Activated naive CD8-positive, alpha-beta T cell treated with anti-CD3 and anti-CD28 coated beads for 36 hours (primary cell): ENCODE measurements at places on chromosomes 2 and 18.

- DNase-seq = no peak
Observed at GRCh38 chr2:222264791-222265320, 33.9 kb downstream of the PAX3 start.

GRCh38 chr2:229832510-229832898, 89.3 kb downstream of the TRIP12 start:
- DNase-seq = no peak

DNA sequence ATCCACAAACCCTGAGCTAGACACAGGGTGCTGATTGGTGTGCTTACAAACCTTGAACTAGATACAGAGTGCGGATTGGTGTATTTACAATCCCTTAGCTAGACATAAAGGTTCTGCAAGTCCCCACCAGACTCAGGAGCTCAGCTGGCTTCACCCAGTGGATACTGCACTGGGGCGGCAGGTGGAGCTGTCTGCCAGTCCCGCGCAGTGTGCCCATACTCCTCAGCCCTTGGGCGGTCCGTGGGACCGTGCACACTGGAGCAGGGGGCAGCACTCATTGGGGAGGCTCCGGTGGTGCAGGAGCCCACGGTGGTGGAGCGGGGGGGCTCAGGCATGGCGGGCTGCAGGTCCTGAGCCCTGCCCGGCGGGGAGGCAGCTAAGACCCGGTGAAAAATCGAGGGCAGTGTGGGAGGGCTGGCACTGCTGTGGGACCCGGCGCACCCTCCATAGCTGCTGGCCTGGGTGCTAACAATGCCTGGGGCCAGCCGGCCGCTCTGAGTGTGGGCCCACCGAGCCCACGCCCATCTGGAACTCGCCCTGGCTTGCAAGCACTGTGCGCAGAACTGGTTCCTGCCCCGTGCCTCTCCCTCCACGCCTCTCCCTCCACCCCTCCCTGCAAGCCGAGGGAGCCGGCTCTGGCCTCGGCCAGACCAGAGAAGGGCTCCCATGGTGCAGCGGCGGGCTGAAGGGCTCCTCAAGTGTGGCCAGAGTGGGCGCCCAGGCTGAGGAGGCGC, 75.6 kb downstream of the MOB4 start:
- no peak for DNase-seq

- no peak for DNase-seq
Observed at GRCh38 chr2:236662231-236663185, 92.9 kb downstream of the ACKR3 start.

DNA sequence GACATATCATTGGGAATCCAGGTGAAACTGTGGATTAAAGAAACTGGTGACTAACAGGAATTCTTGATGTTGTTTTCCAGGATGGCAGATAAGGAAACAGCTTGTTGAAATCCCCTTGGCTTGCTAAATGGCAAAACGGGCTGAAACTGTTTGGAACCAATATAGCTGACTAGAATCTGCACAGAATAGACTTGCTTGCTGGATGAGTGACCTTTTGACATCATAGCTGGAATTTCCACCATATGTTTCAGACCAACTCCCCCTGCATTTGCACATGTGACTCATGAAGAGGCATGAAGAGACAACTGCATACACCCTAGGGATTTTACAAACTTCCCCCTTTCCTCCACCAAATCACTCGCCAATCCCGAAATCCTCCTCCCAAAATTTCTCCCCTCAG, 87.7 kb upstream of the LYPD1 start:
- no peak for DNase-seq

GRCh38 chr2:200616656-200617055, 30.8 kb downstream of the AOX1 start:
- no peak for DNase-seq

GRCh38 chr2:177252808-177253531, 11.6 kb downstream of the NFE2L2 start:
- DNase-seq = no peak

DNA sequence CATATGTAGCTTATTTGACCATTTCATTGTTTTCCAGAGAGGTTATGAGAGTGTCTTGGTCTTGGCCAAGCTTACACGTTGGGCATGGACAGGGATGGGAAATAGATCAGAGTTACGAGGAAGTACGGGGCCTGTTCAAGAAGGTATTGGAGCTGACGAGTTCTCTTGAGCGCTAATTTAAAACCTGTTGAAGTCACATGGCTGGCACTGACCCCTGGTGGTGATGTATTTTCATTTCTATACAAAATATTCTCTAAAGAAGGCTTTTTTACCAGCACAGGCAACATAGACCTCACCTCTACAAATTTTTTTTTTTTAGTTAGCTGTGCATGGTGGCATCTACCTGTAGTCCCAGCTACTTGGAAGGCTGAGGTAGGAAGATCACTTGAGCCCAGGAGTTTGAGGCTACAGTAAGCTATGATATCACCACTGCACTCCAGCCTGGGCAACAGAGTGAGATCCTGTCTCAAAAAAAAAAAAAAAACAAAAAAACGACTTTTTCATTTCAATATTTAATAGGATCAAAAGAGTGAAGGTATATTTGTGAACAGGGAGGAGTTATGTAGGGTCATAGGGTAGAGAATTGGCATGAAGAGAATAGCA, 19.6 kb downstream of the UGP2 start:
- peak; percentile 21 for DNase-seq

GRCh38 chr2:191170301-191170636, 19.5 kb upstream of the STAT4 start:
- DNase-seq = no peak

DNA sequence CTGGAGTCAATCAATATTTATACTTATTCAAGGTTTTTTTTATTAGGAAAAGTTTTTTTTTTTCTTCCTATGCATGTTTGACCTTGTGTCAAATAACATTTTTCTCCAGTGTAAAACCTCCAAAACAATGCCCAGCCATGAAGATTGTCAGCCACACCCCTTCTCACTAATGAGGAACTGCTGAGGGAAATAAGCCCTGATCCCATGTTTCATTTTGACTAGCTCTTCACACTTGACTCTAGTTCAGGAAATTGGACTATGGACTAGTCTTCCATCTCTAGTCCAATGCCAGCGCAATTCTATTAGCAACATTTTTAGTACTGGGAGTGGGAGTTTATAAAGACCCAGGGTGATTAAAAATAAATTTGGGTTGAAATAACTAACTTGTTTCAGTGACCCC, 275.6 kb upstream of the CXCR4 start:
- DNase-seq = no peak

- no peak for DNase-seq
Observed at GRCh38 chr18:75104483-75104882, 104.5 kb downstream of the PTGR3 start.
